ENCODE measurements at places on chromosomes 7 and 10.

- DNase-seq = no peak
Measured at GRCh38 chr7:101950450-101951119, 133.2 kb downstream of the CUX1 start.

GRCh38 chr7:46960970-46961369 is 620.9 kb downstream of the TNS3 start:
- DNase-seq = no peak

GRCh38 chr10:28628184-28628893 is 49.0 kb upstream of the BAMBI start:
- DNase-seq = peak; percentile 85

GRCh38 chr7:10474048-10474447 is 499.6 kb upstream of the PHF14 start:
- no peak for DNase-seq

DNA sequence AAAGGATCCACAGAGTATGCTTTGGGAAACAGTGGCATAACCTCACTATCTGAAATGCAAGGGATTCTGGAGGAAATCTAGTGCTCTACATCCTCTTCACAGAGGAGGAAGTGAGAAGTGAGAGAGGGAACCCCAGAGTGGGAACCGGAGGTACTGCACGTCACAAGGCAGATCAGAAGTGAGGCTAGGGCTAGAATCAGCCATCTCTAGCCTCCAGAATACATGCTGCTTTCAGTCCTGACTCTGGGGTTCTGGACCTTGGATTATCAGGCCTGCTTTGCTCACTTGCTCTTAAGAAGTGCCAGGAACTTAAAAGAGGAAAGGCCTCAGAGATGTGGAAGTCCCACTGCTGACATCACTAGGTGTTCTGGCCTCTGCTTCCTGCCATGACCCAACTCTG is 25.7 kb downstream of the ZNF503 start:
- DNase-seq = no peak

DNA sequence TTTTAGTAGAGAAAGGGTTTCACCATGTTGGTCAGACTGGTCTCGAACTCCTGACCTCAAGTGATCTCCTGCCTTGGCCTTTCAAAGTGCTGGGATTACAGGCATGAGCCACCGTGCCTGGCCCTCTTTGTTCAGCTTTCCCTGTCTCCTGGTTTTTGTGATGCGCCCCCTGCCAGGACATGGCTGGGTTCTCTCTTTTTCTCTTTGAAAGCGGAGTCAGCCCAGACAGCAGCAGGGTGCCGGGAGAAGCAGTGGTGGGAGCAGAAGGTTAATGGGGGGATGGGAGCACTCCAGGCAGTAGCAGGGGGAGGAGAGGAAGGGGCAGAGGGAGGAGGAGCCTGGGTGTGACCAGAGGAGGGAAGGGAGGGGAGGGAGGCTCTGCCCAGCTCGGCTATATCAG is 1.8 kb downstream of the MUC3A start:
- DNase-seq = no peak

DNA sequence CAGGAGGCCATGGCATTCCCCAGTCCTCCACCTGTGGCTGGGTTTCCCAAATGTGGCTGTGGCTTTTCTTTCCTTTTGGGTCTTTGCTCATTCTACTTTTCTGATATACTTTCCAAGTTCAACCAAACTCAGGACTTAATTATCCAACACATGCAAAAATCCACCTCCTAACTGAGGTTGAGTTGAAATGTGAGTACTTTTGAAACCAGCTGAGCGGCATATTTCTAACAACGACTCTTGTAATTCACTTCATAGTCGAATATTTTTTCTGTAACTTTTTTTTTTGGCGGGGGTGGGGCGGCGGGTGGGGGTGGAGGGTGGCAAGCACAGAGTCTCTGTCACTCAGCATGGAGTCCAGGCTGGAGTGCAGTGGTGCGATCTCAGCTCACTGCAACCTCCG is 165.2 kb upstream of the PITRM1 start:
- DNase-seq = no peak

All from BE2C (cell line).